ENCODE measurements at places on chromosomes 11 and 22.

DNA sequence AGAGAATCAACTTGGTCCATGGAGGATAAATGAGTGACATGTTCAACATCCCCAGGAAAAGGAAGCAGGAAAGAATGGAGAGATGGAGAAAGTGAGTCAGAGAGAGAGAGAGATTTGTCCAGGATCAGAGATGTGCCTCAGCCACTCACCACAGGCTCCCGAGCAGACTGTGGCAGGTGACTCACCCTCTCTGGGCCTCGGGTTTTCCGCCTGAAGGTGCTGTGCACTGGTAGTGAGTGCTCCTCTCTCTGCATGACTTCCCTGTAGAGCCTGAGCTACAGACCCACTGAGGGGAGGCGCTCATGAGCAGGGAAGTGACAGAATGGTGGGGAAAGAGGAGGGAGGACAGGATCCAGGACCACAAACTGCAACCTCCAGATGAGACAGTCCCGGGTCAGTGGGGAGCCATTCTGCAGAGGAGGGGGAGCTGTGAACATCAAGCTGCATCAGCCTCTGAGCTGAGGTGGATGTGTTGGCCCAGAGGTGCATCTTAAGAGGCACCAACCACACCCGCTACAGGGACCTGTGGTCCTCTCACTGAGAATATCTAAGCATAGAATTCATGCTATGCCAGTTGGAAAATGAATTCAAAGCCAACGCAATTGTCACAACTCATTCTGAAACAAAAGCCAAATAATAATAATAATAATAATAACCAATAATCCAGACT, 433.4 kb downstream of the BRD1 start:
- DNase-seq = no peak

DNA sequence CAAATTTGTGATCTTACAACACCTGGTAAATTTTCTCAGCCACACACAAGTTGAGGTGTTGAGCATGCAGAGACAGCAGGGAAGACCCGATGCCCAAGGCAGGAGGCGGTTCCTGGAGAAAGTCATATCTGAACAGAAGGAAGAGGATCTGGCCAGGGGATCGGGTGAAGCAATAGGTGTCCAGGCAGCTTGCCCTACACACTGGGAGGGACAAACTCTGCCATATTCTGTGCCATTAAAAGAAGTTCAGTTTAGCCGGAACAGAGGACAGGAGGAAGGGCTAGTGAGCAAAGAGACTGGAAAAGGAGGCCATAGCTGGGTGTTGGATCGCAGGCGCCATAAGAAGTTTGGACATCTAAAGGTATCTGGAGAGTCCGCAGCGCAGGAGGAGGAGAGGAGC, 76.5 kb downstream of the TMPRSS5 start:
- no peak for DNase-seq

- no peak for DNase-seq
These were observed 24.3 kb downstream of the ARFGAP2 start for GRCh38 chr11:47152126-47152952.

GRCh38 chr11:93988455-93988854, 32.7 kb upstream of the HEPHL1 start:
- no peak for DNase-seq

DNA sequence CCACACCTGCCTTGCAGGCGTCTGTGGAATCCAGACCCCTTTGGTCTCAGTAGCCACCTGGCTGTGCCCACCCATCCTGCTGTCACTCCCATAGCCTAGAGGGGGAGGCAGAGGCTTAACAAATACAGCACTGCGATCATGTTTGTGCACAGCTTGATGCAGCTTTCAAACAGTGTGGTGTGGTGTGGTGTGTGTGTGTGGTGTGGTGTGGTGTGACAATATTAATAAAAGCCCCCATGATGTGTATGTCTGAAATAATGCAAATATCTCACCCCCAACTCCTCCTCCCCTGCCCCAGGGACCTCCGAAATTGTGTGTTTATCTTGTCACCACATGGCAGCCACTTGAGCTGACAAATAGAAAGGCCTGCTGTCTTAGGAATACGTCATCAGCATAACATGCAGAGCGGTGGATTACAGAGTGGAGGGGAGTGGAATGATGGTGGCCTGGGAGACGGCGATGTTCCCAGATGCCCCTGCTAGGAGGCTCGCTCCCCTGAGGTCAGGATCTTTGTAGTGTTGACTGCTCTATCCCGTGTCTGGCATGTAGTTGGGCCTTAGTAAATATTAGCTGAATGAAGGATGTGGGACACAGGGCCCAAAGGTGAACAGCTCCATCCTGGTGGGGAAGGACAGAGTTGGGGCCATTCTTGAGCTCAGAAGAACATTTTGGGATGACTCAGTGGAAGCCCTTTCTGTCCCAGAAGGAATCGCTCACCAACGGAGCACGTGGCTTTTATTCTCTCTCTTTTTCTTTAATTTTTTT, 2.8 kb downstream of the PDXP start:
- DNase-seq = peak; percentile 69

- no peak for DNase-seq
These were observed 9.1 kb upstream of the RBM4 start for GRCh38 chr11:66629356-66629755.

DNA sequence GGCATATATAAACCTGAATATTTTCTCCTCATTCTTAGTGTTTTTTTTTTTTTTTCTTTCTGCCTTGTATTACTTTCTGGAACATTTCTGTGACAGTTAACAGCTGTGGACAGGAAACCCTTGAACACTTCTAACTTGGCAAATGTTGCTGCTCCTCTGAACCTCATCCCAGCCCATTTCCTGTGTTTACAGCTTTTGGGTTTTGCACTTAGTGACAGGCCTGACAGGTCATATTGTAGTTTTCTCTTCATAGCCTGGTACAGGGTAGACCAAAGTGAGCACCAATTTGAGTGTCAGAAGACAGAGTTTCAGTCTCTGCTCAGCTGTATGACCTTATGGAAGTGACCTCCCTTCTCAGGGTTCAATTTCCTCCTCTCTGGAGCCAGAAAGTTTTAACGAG, 91.6 kb downstream of the STIM1 start:
- peak; percentile 72 for DNase-seq

Data from HCEC 1CT (cell line).